ENCODE measurements at places on chromosomes 3 and 15.

GRCh38 chr3:172115787-172116186 is 76.4 kb downstream of the FNDC3B start:
- no peak for DNase-seq

GRCh38 chr15:101138913-101139880 is 112.7 kb downstream of the CHSY1 start:
- no peak for DNase-seq

DNA sequence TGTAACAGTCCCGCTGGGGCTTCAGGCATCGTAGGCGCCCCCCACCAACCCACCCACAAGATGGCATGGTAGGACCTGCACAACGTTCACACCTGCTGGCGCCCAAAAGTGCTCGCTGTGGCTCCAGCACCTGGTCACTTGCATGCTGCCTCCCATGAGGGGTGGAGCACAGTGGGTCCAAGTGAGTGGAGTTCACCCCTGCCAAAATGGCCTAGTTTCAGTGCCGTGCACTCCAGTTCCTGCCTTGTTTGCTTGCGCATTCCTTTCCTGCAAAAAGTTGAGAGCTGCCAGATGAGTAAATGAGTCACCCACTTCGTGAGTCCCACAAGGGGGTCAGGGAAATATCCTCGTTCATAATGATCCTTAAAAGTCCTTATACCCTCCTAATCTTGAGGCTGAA is 788.7 kb upstream of the DPPA4 start:
- DNase-seq: no peak

- no peak for DNase-seq
Observed at GRCh38 chr3:88301273-88301995, 151.7 kb downstream of the C3orf38 start.

DNA sequence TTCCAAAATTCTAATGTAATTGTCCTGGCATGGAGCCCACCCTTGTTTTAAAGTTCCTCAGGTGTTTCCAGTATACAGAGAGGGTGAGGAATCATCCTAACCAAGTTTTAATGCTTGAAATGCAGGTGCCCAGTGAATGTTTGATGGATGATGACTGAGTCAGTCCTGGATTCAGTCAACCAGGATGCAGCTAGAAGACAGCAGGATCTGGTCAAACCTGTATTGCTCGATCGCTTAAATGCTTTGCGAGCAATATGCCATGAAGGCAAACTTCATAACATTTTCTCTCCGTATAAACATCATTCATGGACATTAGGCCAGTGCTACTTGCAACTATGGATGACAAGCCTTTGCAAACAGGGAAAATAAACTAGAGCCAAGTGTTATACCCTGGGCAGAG is 591.2 kb downstream of the RSL24D1 start:
- DNase-seq: no peak

DNA sequence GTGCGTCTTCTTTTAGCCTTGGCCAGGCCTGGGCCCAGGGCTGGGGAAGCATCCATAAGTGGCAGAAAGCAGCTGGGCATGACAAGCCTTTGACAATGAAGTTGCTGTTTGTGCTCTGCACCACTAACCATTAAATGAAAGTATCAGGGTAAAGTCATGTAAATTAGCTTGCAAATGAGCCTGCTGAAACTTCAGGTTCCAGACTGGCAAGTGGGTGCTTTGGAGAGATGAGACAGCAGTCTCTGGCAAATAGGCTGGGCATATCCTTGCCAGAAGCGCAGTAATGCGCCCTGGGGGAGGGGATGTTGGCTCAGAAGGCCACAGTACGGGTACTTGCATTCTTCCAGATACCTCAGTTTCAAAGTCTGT is 40.7 kb downstream of the RAB6B start:
- DNase-seq: peak; percentile 72

DNA sequence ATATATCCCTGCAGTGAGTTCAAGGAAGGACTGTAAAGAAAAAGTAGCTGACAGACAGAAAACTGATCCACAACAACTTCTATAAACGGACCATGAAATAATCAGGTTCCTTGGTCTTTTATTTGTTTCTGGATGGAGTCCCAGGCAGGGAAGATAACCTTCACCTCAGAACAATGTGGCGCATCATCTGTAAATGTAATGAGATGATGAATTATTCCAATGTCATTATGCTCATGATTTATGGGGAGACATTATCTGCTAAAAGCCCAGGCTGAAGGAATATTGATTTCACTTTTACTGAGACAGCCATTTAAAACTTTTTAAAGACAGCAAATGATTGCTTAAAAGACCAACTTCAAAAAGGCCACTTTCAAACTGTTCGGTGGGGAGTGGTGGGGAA is 354.9 kb upstream of the ADAMTS9 start:
- DNase-seq: no peak

DNA sequence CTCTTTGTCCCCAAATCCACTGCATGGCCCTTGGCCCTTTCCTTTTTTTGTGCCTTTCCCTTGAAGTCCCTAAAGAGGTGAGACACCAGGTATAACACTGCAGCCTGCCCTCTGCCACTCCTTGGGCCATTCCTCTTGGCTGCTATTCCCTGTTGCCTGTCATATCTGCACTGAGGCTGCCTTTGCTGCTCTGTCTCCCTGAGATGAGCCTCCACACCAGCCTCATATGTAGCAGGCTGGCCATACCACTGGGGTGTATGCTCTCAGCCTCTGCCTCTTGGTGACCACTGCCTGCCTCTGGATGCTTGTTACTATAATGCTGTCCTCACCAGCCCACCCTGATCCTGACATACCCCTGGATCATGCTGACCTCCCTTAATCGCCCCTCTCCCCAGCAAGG is 252.0 kb downstream of the CLSTN2 start:
- no peak for DNase-seq

- DNase-seq: no peak
Observed at GRCh38 chr3:151926956-151927355, 53.5 kb downstream of the SUCNR1 start.

- DNase-seq: no peak
Observed at GRCh38 chr15:56295433-56295832, 51.8 kb upstream of the RFX7 start.

- DNase-seq: no peak
Observed at GRCh38 chr15:82918162-82918561, 34.4 kb downstream of the HOMER2 start.

- DNase-seq: no peak
Observed at GRCh38 chr3:133849346-133849745, 43.7 kb downstream of the SRPRB start.

DNA sequence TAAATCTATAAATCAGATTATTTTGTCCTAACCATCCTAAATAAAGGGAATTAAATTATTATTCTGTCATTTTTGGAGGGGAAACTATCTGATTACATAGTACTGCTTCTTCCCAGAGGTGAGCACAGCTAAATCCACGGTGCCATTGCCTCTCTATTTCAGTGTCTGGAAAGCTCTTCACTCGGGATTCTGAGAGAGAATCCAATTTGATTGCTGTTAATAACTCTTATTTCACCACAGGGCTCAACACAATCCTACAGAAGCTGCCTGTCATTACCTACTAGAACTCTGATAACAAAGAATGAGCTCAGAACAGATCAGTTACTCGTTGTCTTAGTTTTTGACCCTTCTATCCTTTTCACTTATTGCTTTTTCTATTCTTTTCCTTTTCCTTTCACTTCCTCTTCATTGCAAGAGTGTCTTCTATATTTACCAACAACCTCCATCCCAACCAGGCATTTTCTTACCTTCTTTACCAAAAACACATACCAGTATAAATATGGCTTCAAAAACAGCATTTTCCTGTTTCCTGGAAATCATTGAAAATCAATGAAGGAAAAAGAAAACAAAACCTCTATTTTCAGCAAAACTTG is 30.4 kb downstream of the OXNAD1 start:
- DNase-seq: no peak

DNA sequence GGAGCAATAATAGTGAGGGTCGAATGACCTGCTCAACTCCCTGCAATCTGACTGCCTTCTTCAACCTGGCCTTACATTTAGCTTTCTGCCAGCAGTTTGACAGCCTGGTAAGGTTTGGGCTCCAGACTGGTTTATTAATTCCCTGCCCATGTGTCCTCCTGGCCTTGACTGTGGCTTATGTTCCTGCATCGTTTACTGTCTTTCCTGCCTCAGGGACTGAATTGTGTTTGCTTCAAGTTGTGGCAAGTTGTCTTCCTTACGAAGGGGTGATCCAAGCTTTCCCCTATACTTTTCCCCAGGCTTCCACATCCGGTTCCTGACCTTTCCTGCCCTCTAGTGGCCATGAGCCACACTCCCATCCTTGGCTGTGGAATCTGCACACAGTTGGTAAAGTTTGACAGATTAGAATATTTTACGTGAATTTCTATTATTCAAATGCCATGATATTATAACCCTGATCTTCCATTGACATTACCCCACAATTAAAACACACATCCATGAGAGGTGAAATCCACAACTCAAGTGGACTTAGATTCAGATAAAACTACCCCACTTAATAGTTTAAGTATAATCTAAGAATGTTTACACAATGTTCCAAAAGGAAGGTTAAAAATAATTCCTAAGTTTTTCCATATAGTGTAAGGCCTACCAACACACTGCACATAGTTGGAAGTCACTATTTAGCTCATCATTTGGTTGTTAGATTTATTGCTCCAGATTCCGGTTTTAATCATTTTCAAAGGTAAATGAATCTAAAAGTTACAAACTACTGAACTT is 95.7 kb downstream of the NEDD4 start:
- DNase-seq: peak; percentile 44
